Heart left ventricle (tissue), 16 donors: ENCODE measurements at places on chromosomes 5 and 9.

DNA sequence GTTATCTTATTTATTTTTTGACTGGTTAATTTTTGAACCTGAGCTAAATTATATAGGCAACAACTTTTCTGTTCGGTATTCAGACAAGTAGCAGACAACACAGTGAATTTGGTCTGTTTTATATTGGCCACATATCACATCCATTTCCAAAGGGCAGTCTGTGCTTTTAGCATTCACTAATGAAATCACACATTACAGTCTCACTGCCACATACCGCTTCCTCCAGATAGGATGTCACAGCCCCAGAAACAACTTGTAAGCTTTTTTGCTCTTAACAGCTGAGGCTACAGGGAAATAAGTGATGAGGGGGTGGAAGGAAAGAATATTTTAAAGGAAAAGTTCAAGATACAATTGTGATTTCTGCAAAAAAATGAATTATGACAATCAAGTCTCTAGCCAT is 140.6 kb downstream of the PLCXD3 start:
- no peak overlapping the region for H3K27ac ChIP-seq
- H3K4me1 ChIP-seq: peaks cover 14% of the 10 kb centered on the region
- H3K4me3 ChIP-seq: no peak overlapping the region
- no peaks in the 10 kb centered on the region for H3K36me3 ChIP-seq
- no peak for DNase-seq
- H3K27me3 ChIP-seq: no peaks in the 10 kb centered on the region

DNA sequence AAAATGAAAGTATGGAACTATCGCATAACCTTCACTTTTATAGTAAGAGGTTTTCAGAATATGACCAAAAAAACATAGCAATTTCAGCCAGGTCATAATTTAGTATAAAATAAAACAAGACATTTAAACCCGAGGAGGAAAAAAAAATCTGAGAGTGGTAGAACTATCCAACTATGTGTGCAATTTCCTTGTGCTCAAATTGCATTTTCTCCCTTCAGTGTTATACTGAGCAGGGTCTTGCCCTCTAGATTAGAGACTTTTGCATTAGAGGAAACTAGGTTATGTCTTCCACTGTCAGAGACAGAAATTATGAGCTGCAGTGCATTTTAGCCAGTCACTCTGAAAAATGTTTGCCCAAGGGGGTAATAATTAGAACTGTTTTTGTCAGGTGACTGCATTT is 330.6 kb downstream of the NR2F1-AS1 start:
- H3K27me3 ChIP-seq: no peaks in the 10 kb centered on the region
- H3K4me3 ChIP-seq: no peak overlapping the region
- H3K36me3 ChIP-seq: no peaks in the 10 kb centered on the region
- H3K4me1 ChIP-seq: peaks cover 5% of the 10 kb centered on the region

DNA sequence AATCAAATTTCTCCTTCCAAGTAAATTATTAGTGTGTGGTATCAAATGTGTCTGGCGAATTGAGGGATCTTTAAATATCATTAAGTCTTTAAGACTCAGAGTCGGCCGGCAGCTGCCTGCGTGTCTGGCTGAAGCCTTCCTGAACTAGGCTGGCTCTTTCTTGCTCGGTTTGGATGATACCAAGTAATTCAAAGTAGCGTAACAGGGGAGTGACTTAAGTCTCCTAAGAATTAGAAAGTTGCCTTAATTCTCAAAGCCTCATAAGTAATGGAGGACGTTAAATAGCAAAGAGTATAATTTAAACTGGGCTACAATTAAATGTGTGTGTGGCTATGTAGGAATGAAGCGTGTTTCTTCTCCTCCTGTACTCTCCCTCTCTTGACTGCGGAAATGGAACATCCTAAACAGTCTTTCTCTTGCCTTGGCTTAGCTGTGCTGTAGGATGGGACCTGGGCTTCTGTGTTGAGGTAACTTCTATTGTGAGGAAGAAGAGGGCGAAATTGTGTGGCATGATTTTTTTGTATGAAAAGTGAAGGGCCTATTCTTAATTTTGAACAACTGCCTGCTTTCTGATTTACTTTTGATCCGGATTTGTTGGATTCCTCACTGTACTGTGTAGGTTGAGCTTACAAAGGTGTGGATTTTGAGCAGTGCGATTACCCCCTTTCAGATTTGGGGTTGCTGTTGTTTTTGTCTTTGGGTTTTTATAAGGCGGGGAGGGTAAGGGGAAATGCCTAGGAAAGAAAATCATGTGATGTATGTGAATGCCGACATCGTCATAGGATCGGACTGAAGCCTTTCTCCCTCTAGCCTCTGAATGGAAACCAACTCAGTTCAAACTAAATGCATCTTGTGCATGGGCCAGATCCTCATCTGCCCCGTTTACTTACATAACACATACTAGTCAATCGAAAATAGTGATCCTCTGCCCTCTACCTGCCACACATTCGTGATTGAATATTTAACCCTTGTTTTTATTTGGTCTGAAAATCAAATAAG is 29.9 kb downstream of the CPEB4 start:
- H3K4me1 ChIP-seq: peaks cover 2% of the 10 kb centered on the region
- peak overlapping the region; percentile 86 for H3K27ac ChIP-seq
- peak overlapping the region; percentile 55 for H3K4me3 ChIP-seq
- H3K36me3 ChIP-seq: peaks cover 8% of the 10 kb centered on the region

DNA sequence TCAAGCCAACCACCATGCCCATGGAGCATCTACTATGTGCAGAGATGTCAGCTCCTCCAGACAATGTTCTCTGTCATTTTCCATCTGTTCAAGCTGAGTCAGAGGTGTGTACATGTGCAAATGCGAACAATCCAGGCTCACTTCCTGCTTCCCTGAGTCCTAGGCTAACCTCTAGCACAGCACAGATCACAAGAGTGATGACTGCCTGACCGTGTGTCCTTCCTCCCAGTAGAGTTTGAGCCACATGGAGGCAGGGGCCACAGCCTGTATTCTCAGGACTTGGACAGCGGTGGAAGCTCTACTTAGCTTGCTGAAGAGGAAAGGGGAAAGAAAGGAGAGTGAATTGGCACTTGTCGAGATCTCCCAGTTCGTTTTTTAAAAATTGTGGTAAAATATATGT is 87.2 kb downstream of the KCNIP1 start:
- no peaks in the 10 kb centered on the region for H3K27me3 ChIP-seq
- no peaks in the 10 kb centered on the region for H3K4me1 ChIP-seq
- no peak overlapping the region for H3K27ac ChIP-seq
- H3K4me3 ChIP-seq: no peak overlapping the region
- H3K36me3 ChIP-seq: no peaks in the 10 kb centered on the region
- DNase-seq: no peak

DNA sequence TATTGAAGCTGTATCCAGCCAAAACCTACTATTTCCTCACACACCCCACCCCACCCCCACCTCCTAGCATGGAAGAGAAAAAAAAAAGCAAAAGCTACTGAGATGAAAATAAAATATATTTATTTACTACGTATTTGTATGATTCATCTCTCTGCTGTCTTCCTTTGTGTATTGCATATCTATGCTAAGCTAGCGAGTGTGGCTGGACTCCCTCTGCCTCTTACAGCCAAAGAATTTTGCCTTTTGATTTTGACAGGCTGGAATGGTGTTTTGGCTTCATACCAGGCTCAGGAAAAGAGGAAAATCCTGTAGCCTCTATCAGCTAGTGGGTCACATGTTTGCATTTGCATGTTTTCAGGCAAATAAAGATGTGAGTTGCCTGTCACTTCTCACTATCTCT is 2.2 kb downstream of the ABLIM3 start:
- peaks cover 8% of the 10 kb centered on the region for H3K4me1 ChIP-seq
- H3K27me3 ChIP-seq: no peaks in the 10 kb centered on the region
- DNase-seq: peak; percentile 49
- H3K27ac ChIP-seq: peak overlapping the region; percentile 91
- peak overlapping the region; percentile 66 for H3K4me3 ChIP-seq

DNA sequence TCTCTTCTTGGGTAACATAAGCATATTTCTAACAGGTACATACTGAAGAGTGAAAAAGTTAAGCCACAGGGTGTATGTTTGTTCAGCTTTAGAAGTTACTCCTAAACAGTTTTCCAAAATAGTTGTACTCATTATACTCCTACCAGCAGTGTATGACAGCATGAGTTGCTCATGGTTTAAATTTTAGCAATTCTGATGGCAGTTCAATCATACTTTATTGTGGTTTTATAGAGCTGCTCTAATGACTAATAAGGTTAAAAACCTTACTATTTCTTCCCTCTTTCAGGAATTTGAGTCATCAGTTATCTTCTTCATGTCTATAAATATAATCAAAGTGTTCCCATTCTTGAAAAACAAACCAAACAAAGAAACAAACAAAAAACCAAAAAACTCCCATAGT is 81.5 kb downstream of the CAAP1 start:
- H3K4me3 ChIP-seq: no peak overlapping the region
- H3K27ac ChIP-seq: no peak overlapping the region
- no peaks in the 10 kb centered on the region for H3K27me3 ChIP-seq
- no peaks in the 10 kb centered on the region for H3K36me3 ChIP-seq
- H3K4me1 ChIP-seq: no peaks in the 10 kb centered on the region
- DNase-seq: no peak

GRCh38 chr9:21252721-21253547 is 13.1 kb upstream of the IFNA14 start:
- H3K36me3 ChIP-seq: no peaks in the 10 kb centered on the region
- peaks cover 4% of the 10 kb centered on the region for H3K4me1 ChIP-seq
- H3K27ac ChIP-seq: no peak overlapping the region
- no peak overlapping the region for H3K4me3 ChIP-seq
